ENCODE measurements at places on chromosomes 3 and 15.

DNA sequence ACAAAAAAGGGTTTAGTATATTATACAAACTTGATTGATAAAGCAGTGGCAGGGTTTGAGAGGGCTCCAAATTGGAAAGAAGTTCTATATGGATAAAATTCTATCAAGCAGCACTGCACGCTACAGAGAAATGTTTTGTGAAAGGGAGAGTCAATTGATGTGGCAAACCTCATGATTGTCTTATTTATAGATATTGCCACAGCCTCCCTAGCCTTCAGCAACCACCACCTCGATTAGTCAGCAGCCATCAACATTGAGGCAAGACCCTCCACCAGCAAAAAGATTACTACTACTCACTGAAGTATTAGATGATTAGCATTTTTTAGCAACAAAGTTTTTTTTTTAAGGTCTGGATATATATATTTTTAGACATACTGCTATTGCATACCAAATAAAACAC is 296.7 kb downstream of the CHST2 start:
- no peak for DNase-seq

DNA sequence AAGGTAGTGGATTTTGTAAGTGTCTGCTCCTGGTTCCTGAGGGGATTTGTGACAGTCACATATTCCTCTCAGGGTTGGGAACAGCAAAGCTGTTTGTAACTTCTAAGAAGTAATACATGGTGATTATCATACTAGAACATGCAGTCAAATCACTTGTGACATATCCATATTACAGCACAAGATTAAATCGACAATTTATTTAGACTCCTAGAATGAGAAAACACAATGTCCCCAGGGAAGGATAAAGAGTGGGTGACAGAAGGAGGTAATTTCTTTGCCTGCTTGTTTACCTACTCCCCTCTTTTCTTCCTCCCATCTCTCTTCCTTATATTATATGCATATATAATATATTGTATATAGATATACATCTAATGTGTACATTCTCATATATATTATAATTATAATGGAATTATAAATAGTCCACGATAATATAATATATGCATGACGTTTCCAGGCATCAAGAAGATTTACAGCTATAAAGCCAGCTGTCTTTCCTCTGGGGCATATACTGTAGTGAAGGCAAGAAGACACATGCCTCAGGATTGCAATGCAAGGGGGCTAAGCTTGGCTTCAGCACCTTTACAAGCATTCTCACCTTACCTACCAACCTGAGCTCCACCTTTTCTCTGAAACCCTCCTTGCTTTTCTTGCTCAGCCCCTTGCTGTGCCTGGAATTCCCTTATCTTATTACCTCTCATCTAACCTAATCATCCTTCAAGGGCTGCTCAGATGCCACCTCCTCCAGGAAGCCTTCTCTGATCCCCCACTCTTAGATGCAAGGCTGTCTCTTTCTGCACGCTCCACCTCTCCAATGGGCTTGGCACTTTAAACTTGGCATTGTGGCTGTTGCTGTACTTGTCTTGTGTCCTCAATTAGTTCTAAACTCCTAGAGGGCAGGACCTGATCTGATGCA is 73.1 kb upstream of the PIAS1 start:
- DNase-seq = no peak

- DNase-seq = peak; percentile 57
Observed at GRCh38 chr3:128698211-128699047, 27.6 kb upstream of the RAB7A start.

GRCh38 chr15:58179206-58179605 is 41.0 kb downstream of the AQP9 start:
- no peak for DNase-seq

GRCh38 chr3:117735481-117736101 is 1026.0 kb downstream of the TUSC7 start:
- no peak for DNase-seq

GRCh38 chr15:83830381-83830780 is 176.5 kb downstream of the ADAMTSL3 start:
- no peak for DNase-seq

GRCh38 chr3:112974178-112974517 is 755 bp downstream of the CD200R1 start:
- DNase-seq = no peak

- DNase-seq = no peak
Observed at GRCh38 chr3:53226142-53226840, 29.5 kb downstream of the TKT start.

DNA sequence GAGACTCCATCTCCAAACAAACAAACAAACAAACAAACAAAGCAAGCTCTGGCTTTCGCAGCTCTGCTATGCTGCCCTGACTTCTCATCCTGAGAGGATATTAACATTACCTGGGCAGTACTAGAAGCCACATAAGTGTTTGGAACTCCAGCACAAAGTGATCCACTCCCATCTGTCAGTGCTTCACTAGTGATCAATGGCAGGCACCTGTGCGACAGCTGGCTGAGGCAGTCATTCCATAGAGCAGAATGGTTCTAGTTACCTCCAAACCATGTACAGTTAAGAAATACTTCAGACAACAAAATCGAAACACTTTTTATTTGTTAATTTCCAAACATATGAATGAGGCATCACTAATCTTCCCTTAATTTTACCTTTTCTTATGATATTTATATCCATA is 2.8 kb upstream of the MB21D2 start:
- DNase-seq = no peak

DNA sequence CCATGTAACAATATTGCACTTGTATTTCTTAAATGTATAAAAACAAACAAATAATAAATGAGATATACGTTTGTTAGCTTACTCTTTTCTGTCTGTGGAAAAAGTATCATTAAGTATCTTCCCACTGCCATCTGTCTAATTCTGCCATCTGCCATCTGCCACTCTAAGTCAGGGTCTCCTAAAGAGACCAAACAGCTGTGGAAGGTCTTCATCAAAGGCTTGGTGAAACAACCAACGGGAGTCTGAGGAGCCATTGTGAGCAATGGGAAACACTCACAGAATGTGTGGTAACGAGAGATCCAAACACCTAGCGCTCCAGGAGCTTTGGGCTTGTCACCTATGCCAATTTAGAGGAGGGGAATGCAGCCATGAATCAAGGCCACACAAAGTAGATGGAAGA is 28.7 kb upstream of the PFN2 start:
- DNase-seq = no peak

- DNase-seq = no peak
Observed at GRCh38 chr3:53940623-53941022, 49.0 kb upstream of the SELENOK start.

DNA sequence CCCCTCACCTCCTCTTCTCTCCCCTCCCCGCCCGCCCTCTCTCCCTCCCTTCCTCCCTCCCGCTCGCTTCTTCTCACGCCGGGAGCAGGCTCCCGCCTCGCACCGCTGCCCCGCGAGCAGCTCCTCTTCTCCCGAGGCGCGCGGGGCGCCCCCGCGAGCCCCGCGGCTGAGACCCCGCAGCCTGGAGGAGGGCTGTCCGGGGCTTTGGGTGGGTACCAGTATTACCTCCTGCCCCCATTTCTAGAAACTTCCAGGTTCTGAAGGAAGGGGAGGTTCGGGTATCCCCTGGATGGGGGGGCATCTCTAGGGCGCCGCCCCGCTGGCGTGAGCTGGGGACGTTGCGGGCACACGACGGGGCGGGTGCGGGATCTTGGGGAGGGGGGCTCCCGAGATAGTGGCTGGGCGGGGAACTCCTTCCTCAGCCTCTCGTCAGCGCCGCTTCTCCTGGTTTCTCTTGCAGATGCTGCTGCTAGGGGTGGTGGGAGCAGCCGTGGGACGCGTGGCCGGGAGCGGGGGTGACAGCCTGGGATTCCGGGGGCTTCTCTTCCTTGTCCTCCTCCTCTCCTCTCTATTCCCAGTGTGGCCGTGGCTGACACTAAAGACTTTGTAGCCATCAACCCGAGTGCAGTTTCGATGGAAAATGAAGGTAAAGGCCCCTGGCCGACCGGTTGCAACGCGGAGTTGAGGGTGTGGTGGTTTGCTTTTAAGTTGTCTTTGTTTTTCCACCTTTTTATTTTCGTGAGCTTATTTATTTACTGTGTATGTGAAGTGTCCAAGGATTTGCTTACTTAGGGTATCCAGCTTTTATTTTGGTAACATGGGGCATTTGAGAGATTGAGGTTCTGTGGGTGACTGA is 474 bp downstream of the ATP2C1 start:
- DNase-seq = peak; percentile 52

- DNase-seq = peak; percentile 37
Observed at GRCh38 chr15:94070356-94071295, 160.7 kb upstream of the MCTP2 start.

- no peak for DNase-seq
Observed at GRCh38 chr3:59872128-59872527, 822.3 kb upstream of the CFAP20DC start.

GRCh38 chr3:48765376-48765775 is 48.4 kb upstream of the IP6K2 start:
- DNase-seq = no peak

DNA sequence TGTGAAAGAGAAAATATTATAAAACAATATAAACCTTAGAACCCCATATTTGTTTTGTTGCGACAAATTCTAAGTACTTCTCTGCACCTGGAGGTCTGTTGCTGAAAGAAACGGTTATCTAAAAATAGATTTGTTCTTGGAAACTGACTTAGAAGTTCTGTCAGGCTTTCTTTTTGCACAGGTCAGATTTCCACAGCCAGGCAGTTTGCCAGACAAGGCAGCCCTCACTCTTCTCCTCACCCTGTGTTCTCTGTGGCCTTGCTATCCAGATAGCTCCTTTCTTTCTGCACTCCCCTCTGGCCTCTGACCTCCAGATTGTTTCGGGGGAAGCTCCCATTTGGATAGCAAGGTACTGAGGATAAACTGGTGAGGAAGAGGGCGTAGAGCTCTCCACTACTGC is 413.3 kb upstream of the ONECUT1 start:
- DNase-seq = no peak

DNA sequence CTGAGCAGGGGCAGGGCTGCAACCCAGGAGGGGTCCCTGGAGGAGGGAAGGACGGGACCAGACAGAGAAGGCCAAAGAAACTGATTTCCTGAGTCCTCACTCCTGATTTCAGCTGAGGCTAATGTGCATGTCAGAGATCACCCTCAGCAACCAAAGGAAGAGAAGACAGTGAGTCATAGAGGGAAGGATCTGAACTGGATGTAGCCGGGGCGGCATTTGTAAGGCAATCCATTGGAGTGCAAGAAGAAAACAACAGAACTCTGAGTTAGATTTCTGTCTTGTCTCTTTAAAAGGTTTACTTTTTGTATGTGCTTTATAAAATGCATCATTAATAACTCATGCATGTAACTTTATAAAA is 105.3 kb upstream of the AGBL1 start:
- DNase-seq = no peak

DNA sequence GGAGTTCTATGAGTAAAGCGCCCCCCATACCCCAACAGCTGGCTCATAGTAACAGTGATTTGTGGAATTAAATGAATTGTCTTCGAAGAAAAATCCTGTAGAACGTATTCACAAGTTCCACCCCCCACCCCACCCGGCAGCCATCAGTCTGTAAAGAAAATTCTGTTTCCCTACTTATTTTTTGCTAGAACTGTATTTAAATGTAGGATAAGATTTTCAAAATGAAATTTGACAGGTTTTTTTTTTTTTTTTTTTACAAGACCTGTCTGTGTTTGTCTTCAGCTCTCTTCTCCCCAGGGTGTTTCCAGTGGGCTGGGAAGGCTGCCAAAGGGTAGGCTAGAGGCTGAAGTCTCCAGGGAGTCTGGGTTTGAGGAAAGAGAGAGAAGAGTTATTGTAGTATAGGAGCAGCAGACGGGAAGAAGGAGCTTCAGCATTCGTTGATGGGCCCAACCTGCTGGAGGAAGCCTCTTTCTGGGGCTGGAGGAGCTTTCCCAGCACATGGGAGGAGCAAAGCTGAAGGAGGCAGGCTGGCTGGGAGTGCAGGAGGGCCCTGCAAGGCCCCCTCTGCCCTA is 130.6 kb upstream of the SEMA6D start:
- peak; percentile 79 for DNase-seq

- DNase-seq = no peak
Observed at GRCh38 chr3:123447749-123448517, 957 bp downstream of the ADCY5 start.

DNA sequence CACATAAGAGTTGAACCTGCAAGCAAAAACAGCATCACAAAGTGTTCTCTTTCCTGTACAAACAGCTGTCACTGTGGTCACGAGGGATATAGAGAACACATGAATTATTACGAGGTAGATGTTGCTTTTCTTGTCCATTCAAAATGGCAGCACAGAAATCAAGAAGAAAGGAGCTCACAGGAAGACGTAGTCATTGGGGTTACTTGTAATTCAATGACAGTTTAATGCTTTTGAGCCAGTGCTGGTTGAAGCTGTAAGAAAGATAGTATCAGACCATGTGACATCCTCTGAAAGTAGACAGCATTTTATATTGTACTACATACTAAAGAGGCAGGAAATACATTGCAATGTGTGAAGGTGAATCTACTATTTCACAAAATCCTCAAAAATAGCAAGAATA is 140.4 kb downstream of the ABI3BP start:
- no peak for DNase-seq

DNA sequence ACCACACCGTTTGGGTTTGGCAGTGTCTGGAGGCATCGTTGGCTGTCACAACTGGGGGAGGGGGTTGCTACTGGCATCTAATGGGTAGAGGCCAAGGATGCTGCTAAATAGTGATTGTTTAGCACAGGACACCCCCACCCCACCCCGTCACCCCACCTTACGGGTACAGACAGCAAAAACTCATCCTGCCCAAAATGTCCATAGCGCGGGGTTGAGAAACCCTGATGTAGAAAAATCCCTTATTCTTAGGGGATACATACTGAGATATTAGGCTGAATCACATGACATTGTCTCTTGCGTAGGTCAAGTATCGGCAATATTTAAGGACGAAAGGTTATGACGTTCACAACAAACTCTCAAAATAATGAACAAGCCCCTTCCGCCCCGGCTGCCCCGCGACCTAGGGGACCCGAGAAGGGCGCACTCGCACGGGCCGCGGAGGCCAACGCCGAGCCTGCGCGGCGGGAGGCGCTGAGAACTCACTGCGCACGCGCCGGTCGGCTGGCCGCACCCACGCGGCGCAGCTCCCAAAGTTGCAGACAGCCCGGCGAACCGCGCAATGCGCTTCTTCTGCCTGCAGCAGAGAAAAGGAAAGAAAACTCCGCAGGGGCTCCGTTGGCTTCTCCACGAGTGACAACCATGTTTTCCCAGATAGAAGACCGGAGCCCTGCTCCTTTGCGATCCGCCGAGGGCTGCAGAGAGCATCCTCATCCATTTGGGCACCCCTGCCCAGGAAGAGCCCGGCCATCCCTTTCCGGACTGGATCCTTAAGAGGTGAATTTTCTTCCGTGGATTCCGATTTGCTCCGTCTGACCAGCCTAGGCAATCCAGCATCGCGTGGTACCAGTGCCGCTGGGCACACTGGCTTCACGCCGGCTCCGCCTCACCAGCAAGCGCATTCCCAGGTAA is 136.8 kb upstream of the CCDC54 start:
- DNase-seq = peak; percentile 74
